Muscle of leg (tissue), 16 donors: ENCODE measurements at places on chromosomes 12 and 14.

DNA sequence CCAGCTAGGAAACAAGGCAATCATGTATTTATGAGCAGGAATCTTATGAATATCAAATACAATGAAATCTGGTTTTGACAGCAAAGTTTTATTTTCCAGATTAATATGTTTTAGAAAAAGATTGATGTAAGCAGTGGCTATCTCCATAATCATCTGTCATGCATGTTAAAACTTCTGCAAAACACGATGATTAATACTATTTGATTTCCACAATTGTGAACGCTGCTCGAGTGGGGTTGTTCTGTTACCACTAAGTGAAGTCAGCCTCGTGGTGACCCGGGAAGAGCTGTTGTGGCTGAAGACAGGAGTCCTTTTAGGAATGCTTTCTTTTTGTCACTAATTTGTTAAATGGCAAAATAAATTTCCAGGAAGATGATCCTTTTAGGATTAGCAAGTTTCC lies 9.4 kb downstream of the CFAP251 start:
- H3K27ac ChIP-seq = no peak overlapping the region
- H3K36me3 ChIP-seq = no peaks in the 10 kb centered on the region
- no peak for DNase-seq
- H3K4me1 ChIP-seq = peaks cover 13% of the 10 kb centered on the region
- no peak overlapping the region for H3K4me3 ChIP-seq

DNA sequence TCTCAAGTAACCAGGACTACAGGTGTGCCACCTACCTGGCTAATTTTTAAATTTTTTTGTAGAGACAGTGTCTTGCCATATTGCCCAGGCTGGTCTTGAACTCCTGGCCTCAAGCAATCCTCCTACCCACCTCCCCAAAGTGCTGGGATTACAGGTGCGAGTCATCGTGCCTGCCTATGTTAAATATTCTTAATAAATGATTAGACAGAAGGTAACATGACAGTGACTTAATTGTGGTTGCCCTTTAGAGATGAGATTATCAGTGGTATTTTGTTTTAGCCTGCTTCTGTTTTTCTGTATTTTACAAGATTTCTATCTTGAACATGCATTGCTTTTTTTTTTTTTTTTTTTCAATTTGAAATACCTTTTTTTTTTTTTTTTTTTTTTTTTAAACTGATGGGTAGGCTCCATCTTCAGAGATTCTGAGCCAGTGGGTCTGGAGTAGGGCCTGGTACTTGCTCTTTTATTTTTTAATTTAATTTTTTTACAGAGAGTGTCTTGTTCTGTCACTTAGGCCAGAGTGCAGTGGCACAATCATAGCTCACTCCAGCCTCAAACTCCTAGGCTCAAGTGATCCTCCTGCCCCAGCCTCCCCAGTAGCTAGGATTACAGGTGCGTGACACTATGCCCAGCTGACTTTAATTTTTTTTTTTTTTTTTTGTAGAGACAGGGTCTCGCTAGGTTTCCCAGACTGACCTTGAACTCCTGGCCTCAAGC lies 88.4 kb downstream of the BORCS5 start:
- H3K4me1 ChIP-seq = peaks cover 18% of the 10 kb centered on the region
- H3K27ac ChIP-seq = no peak overlapping the region
- H3K36me3 ChIP-seq = no peaks in the 10 kb centered on the region
- H3K4me3 ChIP-seq = no peak overlapping the region
- no peaks in the 10 kb centered on the region for H3K27me3 ChIP-seq

DNA sequence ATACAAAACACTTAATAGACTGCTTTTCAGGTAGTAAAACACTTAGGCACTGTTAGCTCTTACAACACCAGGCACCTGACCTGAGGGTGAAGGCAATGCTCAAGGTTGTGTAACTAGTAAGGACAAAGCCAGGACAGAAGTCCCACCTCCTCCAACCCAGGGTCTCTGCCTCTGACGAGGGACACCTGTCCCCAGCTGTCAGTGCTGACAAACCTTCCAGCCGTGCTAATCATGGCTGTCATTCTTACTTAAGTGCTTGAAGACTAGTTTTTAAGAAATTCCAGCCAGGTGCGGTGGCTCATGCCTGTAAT lies 62.5 kb upstream of the MAX start:
- H3K36me3 ChIP-seq = no peaks in the 10 kb centered on the region
- no peaks in the 10 kb centered on the region for H3K4me1 ChIP-seq
- H3K4me3 ChIP-seq = no peak overlapping the region
- DNase-seq = no peak
- no peaks in the 10 kb centered on the region for H3K27me3 ChIP-seq

- no peak overlapping the region for H3K4me3 ChIP-seq
- H3K4me1 ChIP-seq = peaks cover 6% of the 10 kb centered on the region
- peak overlapping the region; percentile 91 for H3K27ac ChIP-seq
- H3K36me3 ChIP-seq = no peaks in the 10 kb centered on the region
Observed at GRCh38 chr12:1281683-1282366, 290.8 kb downstream of the ERC1 start.

DNA sequence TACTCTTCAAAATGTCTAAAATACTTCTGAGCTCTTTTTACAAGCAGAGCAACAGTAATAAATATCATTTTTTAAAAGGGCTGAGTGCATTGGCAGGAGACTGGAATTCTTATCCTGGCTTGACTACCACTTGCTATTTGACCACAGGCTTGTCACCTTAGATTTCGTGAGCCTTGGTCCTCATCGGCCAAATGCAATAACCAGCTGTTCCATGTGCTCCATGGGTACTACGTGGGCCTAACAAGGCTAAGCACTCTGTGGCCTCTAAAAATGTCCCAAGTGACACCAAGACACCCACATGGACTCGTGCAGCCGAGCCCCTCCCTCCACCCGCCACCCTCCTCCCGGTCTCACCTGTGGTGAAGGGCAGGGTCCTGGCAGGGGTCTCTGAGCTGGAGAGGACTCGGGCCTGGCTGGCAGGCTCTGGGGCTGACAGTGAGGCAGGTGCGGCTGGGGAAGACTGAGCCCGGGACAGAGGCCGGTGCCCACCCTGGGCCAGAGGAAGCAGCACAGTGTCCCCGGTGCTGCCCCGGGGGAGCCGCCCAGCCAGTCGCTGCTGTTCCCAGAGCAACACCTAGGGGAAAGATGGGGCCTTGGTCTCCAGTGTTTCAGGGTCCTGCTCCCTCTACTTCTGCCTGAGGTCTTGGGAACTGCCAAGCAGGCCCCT lies 20.1 kb downstream of the SLC48A1 start:
- no peak overlapping the region for H3K27ac ChIP-seq
- no peaks in the 10 kb centered on the region for H3K27me3 ChIP-seq
- H3K4me1 ChIP-seq = peaks cover 3% of the 10 kb centered on the region
- peaks cover 85% of the 10 kb centered on the region for H3K36me3 ChIP-seq
- DNase-seq = no peak

GRCh38 chr12:47725893-47726292 lies 603 bp upstream of the ENDOU start:
- peaks cover 30% of the 10 kb centered on the region for H3K4me1 ChIP-seq
- no peak overlapping the region for H3K4me3 ChIP-seq
- H3K36me3 ChIP-seq = no peaks in the 10 kb centered on the region

DNA sequence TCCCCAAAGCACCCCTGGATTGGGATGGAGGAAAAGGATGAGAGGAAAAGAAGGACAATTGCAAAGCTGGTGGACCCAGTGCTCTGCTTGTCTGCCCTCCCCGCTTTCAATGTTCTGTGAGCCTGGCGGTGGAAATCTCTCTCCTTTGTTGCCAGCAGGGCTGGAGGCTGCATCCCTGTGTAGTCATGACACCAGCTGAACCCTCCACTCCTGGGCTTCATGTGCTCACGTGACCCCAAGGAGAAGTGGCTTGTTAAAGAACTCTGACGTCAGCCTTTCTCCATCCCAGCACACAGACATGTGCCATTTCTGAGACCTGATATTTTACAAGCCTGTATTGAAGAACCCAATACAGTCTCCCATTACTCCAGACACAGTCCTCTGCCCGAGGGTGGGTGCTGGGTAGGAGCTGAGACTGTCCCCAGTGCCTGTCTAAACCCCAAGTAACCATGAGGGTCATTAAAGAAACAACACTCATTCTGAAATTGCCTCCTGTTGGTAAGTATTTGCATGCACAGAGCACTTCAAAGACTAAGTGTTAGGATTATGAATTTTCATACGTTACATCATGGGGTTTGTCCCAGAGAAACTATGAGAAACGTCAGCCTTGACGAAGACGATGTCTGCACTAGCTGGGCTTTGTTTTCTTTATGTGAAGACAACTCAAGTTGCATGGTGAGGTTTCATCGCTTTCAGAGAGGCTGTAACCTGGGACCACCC lies 21.7 kb downstream of the GALNT16 start:
- H3K27ac ChIP-seq = no peak overlapping the region
- H3K4me1 ChIP-seq = no peaks in the 10 kb centered on the region
- no peaks in the 10 kb centered on the region for H3K36me3 ChIP-seq
- no peak for DNase-seq
- H3K4me3 ChIP-seq = no peak overlapping the region

- H3K4me1 ChIP-seq = no peaks in the 10 kb centered on the region
- H3K4me3 ChIP-seq = no peak overlapping the region
- H3K27me3 ChIP-seq = no peaks in the 10 kb centered on the region
- H3K27ac ChIP-seq = no peak overlapping the region
- H3K36me3 ChIP-seq = no peaks in the 10 kb centered on the region
Observed at GRCh38 chr12:80627782-80628181, 79.7 kb upstream of the MYF6 start.

- peak; percentile 30 for DNase-seq
- no peaks in the 10 kb centered on the region for H3K36me3 ChIP-seq
- no peak overlapping the region for H3K4me3 ChIP-seq
- peaks cover 16% of the 10 kb centered on the region for H3K4me1 ChIP-seq
Observed at GRCh38 chr14:104864267-104865080, 594 bp upstream of the CEP170B start.

- H3K27ac ChIP-seq = no peak overlapping the region
- peaks cover 5% of the 10 kb centered on the region for H3K27me3 ChIP-seq
- H3K4me3 ChIP-seq = no peak overlapping the region
- no peaks in the 10 kb centered on the region for H3K36me3 ChIP-seq
Observed at GRCh38 chr14:64696355-64696857, 7.8 kb upstream of the PLEKHG3 start.

GRCh38 chr14:89348722-89349121 lies 68.3 kb downstream of the FOXN3 start:
- DNase-seq = peak; percentile 54
- H3K4me3 ChIP-seq = no peak overlapping the region
- peak overlapping the region; percentile 93 for H3K27ac ChIP-seq

GRCh38 chr12:21697904-21698630 lies 40.4 kb upstream of the LDHB start:
- peaks cover 2% of the 10 kb centered on the region for H3K4me1 ChIP-seq
- no peak overlapping the region for H3K27ac ChIP-seq
- H3K4me3 ChIP-seq = no peak overlapping the region

DNA sequence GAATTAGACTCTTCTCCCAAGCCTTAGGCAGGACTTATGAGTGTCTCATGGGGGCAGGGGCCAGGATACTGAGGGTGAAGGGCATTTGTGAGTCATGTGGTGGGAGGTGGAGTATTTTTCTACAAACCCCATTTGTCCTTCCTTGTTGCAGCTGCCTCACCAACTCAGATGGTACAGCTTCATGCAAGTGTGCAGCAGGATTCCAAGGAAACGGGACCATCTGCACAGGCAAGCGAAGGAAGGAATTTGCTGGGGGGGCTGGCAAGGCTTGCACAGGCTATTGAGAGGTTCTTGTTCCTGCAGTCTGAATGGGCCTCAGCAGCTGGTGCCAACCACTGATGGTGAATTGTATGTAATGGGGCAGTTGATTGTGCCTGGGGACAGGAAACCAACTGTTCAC lies 125.1 kb downstream of the STAB2 start:
- H3K36me3 ChIP-seq = no peaks in the 10 kb centered on the region
- H3K27ac ChIP-seq = no peak overlapping the region
- H3K4me3 ChIP-seq = no peak overlapping the region
- H3K4me1 ChIP-seq = peaks cover 7% of the 10 kb centered on the region

GRCh38 chr14:34966413-34966812 lies 16.4 kb upstream of the SRP54 start:
- no peak for DNase-seq
- no peaks in the 10 kb centered on the region for H3K4me1 ChIP-seq
- H3K36me3 ChIP-seq = peaks cover 8% of the 10 kb centered on the region
- no peak overlapping the region for H3K27ac ChIP-seq

DNA sequence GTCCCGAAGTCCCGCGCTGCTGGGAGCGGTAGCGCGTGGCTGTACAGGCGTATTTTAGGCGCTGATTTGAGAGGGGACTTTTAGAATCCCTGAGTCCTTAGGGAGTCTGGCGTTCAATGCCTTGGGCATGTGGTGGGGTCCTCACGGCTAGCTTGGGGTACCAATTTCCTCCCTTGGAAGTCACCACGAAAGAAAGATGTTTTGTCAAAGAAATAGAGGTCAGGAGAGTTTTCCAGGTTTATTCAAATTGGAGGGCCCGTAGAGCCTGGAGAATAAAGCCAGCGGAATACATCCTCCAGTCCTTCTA lies 63.9 kb downstream of the KLHL28 start:
- no peaks in the 10 kb centered on the region for H3K4me1 ChIP-seq
- no peaks in the 10 kb centered on the region for H3K36me3 ChIP-seq
- H3K27ac ChIP-seq = peak overlapping the region; percentile 96

GRCh38 chr12:10214136-10214894 lies 1.6 kb downstream of the GABARAPL1 start:
- H3K36me3 ChIP-seq = peaks cover 7% of the 10 kb centered on the region
- no peaks in the 10 kb centered on the region for H3K27me3 ChIP-seq
- peaks cover 6% of the 10 kb centered on the region for H3K4me1 ChIP-seq
- peak overlapping the region; percentile 95 for H3K4me3 ChIP-seq

DNA sequence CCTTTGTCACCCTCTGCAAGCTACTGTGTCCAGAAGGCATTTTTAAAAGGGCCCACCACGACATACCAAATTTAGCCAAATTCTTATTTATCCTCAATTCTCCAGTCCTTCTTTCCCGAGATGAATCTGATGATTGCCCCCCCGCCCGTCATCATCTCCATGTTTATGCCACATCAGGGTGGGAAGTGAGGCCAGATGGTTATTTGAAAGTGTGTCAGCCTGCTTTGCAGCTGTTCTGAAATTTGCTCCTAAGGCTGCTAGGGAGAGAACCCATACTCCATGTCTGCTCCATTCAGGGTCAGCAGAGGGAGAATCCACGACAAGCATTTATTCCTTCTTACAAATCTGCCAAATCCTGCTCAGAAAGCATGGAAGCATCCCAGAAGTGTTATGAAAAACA lies 337.8 kb downstream of the ADAMTS20 start:
- no peak overlapping the region for H3K4me3 ChIP-seq
- H3K27ac ChIP-seq = no peak overlapping the region
- H3K36me3 ChIP-seq = no peaks in the 10 kb centered on the region
- H3K4me1 ChIP-seq = peaks cover 6% of the 10 kb centered on the region
